ENCODE measurements at places on chromosomes 7 and 10.

DNA sequence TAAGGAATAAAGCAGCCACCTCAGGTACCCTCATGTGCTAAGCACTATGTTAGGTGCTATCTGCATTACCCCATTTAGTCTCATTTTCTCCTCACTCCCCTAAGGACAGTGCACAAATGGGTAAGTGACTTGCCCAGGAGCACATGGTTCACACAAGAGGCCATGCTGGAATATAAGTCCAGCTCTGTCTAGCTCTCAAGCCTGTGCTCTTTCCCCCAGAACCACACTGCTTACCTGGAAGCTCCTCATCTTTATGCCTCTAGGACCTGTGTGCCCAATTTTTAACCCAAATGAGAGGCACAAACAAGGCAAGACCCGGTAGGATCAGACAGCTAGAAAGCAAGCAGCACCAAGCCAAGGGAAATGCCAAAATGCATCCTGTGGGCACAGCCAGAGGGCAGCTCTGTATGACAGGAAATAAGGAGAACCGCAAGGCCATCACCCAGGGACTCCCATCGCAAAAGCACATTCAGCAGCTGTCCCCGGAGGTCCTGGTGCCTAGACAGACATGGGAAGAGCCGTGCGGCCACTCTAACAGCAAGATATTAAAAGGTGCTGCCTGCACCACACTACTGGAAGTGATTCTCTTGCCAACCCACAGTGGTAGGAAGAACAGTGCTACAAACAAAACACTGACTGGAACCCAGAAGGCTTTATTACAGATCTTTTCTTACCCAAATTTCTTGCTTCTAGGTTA, 88.1 kb downstream of the GSAP start:
- peak; percentile 35 for DNase-seq

DNA sequence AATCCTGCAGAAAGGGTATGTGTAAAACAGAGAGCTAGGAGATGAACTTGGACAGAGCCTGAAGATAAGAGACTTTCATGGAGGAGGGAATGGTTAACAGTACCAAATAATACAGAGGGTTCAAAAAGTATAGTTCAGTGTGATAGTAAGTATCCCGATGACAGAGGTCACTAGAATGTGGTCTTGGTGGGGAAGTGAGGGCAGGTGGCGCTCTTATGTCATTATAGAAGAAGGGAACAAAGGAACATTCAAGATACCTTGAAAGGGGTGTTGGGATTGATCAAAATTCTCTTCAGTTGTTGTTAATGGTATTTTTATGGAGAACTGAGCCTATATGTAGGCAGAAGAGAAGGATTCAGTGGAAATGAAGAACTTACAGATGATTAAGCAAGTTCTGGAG, 312.5 kb downstream of the SUGCT start:
- no peak for DNase-seq

DNA sequence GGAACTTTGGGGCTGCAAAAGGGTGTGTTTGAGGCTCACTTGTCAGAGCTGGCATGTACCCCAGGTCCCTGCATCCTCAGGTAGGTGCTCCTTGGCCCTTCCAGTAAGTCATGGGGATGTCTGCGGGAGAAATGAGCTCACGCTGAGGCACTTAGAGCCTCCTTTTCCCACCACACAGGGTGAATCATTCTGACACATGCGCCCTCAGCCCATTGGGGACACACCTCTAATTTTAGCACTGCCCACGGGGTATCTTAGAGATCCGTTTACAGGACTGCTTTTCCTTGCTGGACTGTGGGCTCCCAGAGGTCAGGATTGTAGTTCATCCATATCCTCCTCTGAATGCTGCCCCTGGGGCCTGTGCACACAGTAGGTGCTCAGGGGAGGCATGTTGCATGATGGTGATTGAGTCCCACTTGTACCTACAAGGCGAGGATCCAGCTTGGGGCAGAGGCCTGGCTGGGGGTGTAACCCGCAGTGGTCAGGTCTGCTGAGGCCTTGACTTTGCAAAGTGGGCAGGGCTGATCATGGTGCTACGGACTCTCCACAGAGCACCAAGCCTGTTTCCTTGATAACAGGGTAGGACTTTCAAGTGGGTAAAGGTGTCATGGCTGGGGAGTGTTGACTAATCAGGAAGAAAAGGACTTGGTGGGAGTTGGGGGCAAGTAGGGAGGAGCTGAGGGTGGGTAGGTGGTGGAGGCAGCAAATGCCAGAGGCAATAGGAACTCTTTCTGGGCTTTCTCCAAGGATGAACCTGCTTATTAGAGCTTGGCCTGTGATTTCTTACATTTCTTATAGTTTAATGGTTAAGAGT, 5.8 kb downstream of the TSPAN15 start:
- peak; percentile 61 for DNase-seq

DNA sequence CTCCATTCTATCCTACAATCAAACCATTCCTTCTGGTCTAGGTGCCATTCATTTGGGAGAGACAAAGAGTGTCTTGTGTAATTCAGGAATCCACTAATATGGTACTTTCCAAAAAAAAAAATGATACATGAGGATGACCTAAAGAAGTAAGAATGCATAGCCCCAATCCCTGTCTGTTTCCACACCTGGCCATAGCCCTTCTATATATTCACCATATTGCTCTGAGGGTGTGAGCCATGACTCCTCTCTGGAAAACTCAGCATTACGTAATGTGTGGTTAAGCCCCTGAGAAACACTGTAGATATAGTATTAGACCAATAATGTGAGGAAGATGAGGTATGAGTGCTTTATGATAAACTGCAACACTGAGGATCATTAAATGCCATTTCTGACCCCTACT, 592.7 kb downstream of the INHBA start:
- DNase-seq = peak; percentile 34

GRCh38 chr7:4861673-4862072, at the start of gene PAPOLB:
Gene PAPOLB, minus strand, starts transcription at chr7:4862030. Its CDS starts 220 bp downstream, at chr7:4861810.
- DNase-seq = no peak

GRCh38 chr7:81776161-81776560, 6.3 kb upstream of the HGF start:
- peak; percentile 76 for DNase-seq

- peak; percentile 68 for DNase-seq
These were observed 167.2 kb downstream of the EVX1 start for GRCh38 chr7:27409776-27410175.

GRCh38 chr7:138872576-138872975, 74.6 kb upstream of the ATP6V0A4 start:
- DNase-seq = no peak

All from suppressor macrophage treated with lipopolysaccharide for 1 hour (primary cell).